ENCODE measurements at places on chromosomes 3 and 15. TPM values are rescaled to one million over a fixed set of nuclear protein-coding genes. Genes with fewer than 3 reads are reported as not detected.

The ETFA gene
- total RNA-seq: 128 TPM

The SST gene
- not detected for total RNA-seq

The WDR72 gene
- total RNA-seq: not detected

The ZNF619 gene
- total RNA-seq: 2.9 TPM

The XCR1 gene
- total RNA-seq: not detected

The SPINK8 gene
- not detected for total RNA-seq

The CLSTN2 gene
- total RNA-seq: 4.2 TPM

The ITIH1 gene
- not detected for total RNA-seq

The ABCF3 gene
- total RNA-seq: 51.1 TPM

The THRB gene
- 1.6 TPM for total RNA-seq

The ROBO2 gene
- 0.32 TPM for total RNA-seq

The PLSCR4 gene
- total RNA-seq: 234 TPM

All from cardiac atrium fibroblast (primary cell).